A673 (cell line): ENCODE measurements at places on chromosomes 6 and 20.

DNA sequence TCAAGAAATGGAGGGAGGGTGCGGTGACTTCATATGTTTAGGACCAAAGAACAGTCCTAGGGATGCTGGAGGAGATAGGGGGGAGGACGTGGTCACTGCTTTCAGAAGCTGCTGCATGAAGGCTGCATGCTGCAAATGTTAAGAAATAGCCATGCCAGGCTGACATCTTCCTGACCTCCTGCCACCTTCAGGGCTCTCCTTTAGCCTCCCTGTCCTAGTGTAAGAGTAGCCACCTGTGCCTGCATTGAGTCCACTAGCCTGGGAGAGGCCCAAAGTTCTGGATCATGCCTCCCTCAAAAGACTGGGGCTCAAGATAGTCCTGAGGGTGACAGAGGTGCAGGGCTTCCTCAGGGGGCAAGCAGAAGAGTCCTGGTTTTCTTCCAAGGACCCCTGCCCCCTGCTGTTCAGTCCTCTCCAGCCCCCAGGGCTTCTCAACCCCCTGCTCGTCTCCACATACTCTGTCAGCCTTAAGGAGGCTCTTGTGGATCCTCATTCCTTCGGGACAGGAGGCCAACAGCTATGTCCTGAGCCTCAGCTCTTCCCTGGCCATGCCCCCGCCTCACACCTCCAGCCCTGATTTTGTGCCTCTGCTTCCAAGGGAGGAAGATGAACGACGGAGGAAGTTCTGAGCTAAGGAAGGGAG, 96.3 kb downstream of the MRPL14 start:
- no peak for DNase-seq

DNA sequence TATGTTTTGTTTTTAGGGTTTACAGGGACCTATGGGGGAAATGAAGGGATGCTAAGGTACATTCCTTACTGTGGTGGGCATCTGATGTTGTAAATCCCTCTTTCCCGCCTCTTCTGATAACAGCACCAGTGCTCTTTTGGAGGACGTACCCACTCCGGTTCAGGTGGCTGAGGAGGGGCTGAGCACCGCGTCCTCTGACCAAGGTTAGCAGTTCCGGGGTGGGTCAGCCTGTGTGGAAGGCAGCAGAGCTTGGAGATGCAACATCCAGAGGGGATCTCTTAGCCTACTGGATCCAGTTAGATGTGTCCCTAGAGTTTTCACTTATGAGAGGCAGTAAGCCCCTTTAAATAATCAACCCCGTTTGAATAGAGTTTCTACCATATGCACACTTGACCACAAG, 135.3 kb upstream of the KCNG1 start:
- no peak for DNase-seq

DNA sequence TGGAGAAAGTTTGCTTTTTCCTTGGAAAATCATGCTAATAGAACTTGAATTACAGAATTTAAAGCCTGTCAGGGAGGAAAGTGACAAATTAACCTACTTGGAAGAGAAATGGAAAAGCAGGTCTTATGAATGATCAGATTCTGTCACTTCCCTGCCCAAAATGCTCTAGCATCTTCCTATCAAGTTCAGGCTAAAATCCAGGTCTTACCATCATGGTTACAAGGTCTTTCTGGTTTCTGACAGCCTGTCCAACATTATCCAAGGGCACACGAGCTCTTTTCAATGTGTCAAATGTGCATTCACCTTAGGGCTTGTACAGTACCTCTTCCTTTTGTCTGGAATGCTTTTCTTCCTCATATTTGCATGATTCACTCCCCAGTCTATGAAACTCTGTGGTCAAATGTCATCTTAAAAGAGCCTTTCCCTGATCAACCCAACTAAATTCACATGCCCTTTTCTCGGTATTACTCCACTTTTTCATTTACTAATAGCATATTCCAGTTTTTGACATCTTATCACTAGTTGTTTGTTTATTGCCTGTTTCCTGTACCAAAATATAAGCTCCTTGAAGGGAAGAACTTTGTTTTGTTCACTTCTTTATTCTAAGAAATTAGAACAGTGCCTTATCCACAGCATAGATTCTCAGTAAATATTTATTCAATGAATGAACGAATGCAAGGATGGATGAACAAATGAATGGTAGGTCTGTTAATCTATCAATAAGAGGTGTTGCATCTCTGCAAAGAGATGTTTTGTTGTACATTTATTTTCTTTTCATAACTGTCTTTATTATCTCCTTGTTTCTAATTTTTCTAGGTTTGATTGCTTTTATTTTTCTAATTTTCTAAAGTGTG, 139.5 kb downstream of the BCAS1 start:
- no peak for DNase-seq

GRCh38 chr6:13068586-13069210, 259.6 kb downstream of the TBC1D7 start:
- no peak for DNase-seq

GRCh38 chr6:21955951-21956350, 340.9 kb downstream of the PRL start:
- no peak for DNase-seq

- DNase-seq, result no peak
Observed at GRCh38 chr6:106077881-106078280, 8.3 kb upstream of the PRDM1 start.

DNA sequence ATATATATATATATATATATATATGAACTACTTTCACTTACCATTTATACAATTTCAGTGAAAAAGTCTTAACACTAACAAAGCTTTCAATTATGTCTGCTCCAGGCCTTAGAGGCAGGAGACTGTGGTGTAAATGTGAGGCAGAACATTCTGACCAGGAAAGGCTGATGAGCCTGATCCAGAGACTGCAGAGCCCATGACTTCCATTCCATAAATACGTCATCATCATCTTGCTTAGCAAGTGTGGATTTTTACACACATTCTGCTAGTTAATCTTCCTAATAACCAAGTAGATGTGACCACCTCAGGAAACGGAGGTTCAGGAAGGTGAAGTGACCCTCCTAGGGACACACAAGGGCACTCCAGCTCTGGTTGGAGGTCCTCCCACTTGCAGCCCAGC, 14.9 kb downstream of the TRERF1 start:
- DNase-seq, result no peak

- no peak for DNase-seq
Observed at GRCh38 chr20:47561180-47561579, 59.5 kb downstream of the NCOA3 start.
